SJSA1 (cell line): ENCODE measurements at places on chromosomes 6 and 20. TPM values are rescaled to one million over a fixed set of nuclear protein-coding genes. Genes with fewer than 3 reads are reported as not detected.

LIN28B gene
- not detected in 2 replicates for total RNA-seq

DNAH8 gene
- not detected in 2 replicates for total RNA-seq

RNF146 gene
- total RNA-seq, result 34.3 and 36.2 TPM in 2 replicates

DEFB124 gene
- total RNA-seq, result not detected in 2 replicates

DNA sequence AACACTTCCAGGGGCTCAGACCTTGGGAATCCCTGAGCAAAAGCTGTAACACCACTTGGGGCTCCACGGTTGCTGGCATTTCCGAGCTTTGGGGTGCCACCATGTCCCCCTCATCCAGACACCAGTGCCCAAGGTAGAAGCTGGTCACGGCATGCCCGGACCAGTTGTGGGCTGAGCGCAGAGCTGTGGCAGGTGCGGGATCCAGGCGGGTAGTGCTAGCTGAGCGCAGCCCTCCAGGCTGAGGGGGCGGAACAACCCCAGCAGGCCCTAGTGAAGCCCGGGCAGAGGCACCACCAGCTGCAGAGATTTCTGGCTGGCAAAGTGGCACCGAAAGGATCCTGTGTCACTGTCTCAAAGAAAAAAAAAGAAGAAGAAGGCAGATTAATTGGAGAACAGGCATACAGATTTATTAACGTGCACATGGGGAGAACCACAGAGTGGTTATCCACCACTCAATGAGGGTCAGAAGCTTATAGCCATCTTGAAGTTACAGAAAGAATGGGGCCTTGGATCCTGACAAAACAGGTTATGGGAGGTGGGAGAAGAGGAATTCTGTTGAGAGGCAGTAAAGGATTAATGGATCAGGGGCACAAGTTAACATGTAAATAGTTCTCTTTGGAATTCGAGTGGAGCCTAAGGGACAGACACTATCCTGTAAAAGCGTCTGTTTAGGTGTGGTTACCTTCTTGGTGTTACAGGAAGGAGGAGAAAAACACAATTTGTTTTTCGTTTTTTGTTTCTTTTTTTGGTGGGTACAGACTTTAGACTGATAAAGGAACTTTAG, 107.5 kb downstream of the CD24 start:
- H3K27me3 ChIP-seq, result no peaks in the 10 kb centered on the region
- H3K27ac ChIP-seq, result no peak overlapping the region
- no peak overlapping the region for H3K4me3 ChIP-seq
- peaks cover 26% of the 10 kb centered on the region for H3K4me1 ChIP-seq
- H3K36me3 ChIP-seq, result no peaks in the 10 kb centered on the region

- H3K4me1 ChIP-seq, result no peaks in the 10 kb centered on the region
- H3K36me3 ChIP-seq, result no peaks in the 10 kb centered on the region
- H3K27me3 ChIP-seq, result no peaks in the 10 kb centered on the region
- no peak for DNase-seq
- H3K27ac ChIP-seq, result no peak overlapping the region
Measured at GRCh38 chr20:21920211-21920610, 214.7 kb downstream of the PAX1 start.

DNA sequence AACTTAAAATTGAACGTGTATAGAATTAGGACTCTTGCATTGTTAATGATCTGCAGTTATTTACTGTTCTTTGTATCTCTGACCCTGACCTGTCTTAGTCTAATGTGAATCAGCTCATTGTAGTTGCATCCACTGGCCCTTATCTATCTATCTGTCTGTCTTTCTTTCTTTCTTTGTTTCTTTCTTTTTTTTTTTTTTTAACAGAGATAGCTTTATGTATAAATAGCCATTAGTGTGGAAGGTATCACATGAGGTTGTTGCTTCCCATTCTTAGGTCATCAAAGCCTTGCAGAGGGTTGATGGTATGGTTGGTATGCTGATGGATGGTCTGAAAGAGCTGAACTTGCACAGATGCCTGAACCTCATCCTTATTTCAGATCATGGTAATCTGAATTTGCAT, 59.9 kb downstream of the ENPP1 start:
- no peaks in the 10 kb centered on the region for H3K27me3 ChIP-seq
- H3K4me1 ChIP-seq, result peaks cover 13% of the 10 kb centered on the region
- no peak overlapping the region for H3K4me3 ChIP-seq
- H3K27ac ChIP-seq, result no peak overlapping the region

DNA sequence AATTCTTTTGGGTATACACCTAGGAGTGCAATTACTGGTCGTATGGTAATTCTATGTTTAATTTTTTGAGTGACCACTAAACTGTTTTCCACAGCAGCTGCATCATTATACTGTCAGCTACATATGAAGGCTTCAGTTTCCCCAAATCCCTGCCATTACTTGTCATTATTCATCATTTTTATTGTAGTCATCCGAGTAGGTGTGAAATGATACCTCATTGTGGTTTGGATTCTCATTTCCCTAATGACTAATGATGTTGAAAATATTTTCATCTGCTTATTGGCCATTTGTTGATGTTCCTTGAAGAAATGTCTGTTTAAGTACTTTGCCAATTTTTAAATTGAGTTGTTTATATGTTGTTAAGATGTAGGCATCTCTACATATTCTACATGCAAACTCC, 633.6 kb upstream of the IMPG1 start:
- no peaks in the 10 kb centered on the region for H3K27me3 ChIP-seq
- no peaks in the 10 kb centered on the region for H3K36me3 ChIP-seq
- H3K4me3 ChIP-seq, result no peak overlapping the region
- no peak for DNase-seq

- no peaks in the 10 kb centered on the region for H3K36me3 ChIP-seq
- no peaks in the 10 kb centered on the region for H3K4me1 ChIP-seq
- H3K27me3 ChIP-seq, result no peaks in the 10 kb centered on the region
- H3K4me3 ChIP-seq, result no peak overlapping the region
- DNase-seq, result no peak
- H3K27ac ChIP-seq, result no peak overlapping the region
Measured at GRCh38 chr20:34663213-34663943, 13.5 kb downstream of the PIGU start.

DNA sequence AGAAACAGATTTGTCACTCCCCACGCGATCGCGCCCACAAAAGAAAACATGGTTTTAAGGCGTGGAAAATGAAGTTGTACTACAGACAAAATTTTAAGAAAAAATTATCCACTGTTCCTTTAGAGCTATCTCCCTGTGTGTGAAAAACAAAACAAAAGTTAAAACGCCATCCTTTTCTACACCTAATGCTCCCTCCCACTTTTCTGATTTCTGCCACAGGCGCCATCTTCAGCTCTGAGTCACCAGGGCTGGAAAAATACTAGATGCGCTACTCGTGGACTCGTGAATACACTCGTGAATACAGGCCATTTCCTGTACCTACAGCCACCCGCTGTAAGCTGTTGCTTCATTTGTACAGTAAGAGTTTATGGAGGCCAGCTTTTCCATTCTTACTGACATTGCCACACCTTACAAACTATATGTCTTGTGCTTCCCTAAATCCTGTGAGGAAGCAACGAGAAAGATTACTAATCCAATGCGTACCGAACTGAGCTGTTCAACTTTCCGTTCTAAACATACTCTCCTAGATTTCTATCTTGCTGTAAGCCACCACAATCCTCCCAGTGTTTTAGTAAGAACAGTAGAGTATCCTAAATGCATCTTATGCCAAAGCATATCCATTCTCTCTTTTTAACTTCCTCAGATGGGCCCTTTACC, 773 bp upstream of the AHI1 start:
- H3K4me1 ChIP-seq, result peaks cover 8% of the 10 kb centered on the region
- no peaks in the 10 kb centered on the region for H3K27me3 ChIP-seq
- DNase-seq, result peak; percentile 86
- peak overlapping the region; percentile 97 for H3K27ac ChIP-seq
- peaks cover 10% of the 10 kb centered on the region; the same call in 1 of the 2 replicates for H3K36me3 ChIP-seq
- peak overlapping the region; percentile 74 for H3K4me3 ChIP-seq

DNA sequence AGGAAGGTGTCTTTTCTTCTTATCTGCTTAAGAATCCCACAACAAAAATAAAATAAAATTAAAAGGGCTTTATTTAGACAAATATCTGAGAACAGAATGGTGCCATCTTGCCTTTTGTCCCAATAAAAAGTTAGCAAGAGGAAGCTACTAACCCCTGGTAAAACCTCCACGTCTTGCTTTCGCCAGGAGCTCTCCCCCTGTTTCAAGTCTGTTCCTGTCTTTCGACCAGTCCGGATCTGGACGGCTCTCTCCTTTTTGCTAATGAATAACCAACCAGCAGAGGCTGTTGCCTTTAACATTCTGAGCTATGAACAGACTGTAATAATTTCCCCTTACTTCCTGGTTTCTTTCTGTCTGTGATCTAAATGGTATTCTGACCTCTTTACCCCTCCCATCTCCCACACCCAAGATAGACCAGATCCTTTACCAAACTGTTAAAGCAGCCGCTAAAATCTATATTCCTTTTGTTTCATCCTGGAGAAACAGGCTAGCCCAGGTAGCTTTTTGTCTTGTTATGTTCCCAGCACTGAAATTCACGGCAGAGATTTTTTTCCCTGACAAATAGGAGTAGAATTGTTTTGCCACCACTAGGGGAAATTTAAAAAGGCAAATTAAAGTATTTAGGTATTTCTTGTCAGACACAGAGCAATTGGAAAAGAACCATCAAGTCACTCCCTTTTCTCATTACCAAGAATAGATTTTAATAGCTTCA, at the start of gene FRK:
Gene FRK, minus strand, starts transcription at position 320 of the 712 bp plus-strand sequence. CDS start 580 bp downstream, outside the sequence.
- H3K36me3 ChIP-seq, result no peaks in the 10 kb centered on the region
- no peak for DNase-seq
- H3K27ac ChIP-seq, result peak within 1 kb of the TSS; percentile 27; the same call in 1 of the 2 replicates
- peak within 1 kb of the TSS; percentile 30 for H3K4me3 ChIP-seq

- peaks cover 34% of the 10 kb centered on the region for H3K36me3 ChIP-seq
- H3K4me3 ChIP-seq, result no peak overlapping the region
- no peak for DNase-seq
- no peaks in the 10 kb centered on the region for H3K27me3 ChIP-seq
Measured at GRCh38 chr20:3898639-3899038, 9.5 kb downstream of the PANK2 start.

GRCh38 chr20:10509376-10509775, 74.3 kb downstream of the SLX4IP start:
- H3K4me3 ChIP-seq, result no peak overlapping the region
- no peak overlapping the region; the same call in 1 of the 2 replicates for H3K27ac ChIP-seq
- H3K4me1 ChIP-seq, result peaks cover 77% of the 10 kb centered on the region
- H3K36me3 ChIP-seq, result no peaks in the 10 kb centered on the region
- no peaks in the 10 kb centered on the region for H3K27me3 ChIP-seq

DNA sequence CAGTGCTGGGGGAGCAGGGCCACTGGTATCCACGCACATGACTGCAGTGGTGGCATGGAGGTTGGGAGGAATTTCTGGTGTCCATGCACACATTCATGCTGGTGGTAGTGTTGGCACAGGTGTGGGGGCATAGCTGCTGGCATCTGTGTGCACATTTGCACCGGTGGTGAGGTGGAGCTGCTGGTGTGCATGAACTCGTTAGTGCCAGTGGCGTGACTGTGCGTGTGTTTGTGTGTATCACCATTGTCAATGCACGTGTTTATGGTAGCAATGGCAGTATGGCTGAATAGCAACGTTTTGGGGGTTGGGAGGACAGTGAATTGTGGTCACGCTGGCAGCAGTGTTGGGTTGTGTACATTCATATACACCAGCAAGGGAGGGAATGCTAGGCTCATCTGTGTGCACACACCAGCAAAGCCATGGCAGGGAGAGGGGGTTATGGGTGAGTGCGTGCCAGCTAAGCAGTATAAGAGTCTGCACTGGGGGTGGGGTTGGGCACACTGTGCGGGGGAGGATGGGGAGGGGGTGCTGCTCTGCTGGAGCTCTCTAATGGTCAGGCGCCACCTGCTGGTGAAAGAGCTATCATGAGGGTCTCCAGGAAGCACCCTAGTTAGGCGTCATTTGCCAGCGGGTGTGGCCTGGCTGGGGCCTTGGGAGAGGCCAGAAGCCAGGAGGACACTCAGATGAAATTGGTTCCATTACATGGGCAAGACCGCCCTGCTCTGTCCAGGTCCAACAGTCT, 626.1 kb upstream of the ID4 start:
- no peaks in the 10 kb centered on the region for H3K4me1 ChIP-seq
- DNase-seq, result no peak
- H3K27ac ChIP-seq, result no peak overlapping the region
- H3K36me3 ChIP-seq, result no peaks in the 10 kb centered on the region

GRCh38 chr6:110114004-110114403, 65.5 kb downstream of the WASF1 start:
- H3K27ac ChIP-seq, result no peak overlapping the region
- no peak for DNase-seq
- no peaks in the 10 kb centered on the region for H3K36me3 ChIP-seq
- no peaks in the 10 kb centered on the region for H3K4me1 ChIP-seq
- H3K27me3 ChIP-seq, result no peaks in the 10 kb centered on the region
- H3K4me3 ChIP-seq, result no peak overlapping the region

DNA sequence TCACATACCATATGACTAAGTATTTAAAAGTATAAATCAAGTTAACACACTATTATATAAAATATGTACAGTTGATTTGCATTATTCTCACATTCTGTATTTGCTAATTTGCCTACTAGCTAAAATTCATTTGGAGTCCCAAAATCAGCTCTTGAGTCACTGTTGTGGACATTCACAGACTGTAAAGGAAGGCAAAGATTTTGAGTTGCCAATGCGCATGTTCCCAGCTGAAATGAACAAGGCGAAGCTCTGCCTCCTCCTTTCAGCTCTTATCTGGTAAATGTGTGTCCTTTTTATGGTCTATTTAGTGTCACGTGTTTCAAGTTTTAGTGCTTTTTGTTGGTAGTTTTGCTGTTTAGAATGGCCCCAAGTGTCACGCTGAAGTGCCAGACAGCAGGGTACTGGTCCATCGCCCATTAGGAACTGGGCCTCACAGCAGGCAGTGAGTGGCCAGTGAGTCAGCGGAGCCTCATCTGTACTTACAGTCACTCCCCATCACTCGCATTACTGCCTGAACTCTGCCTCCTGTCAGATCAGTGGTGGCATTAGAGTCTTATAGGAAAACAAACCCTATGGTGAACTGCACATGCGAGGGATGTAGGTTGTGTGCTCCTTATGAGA, 87.2 kb upstream of the ADTRP start:
- no peak for DNase-seq
- H3K27me3 ChIP-seq, result no peaks in the 10 kb centered on the region
- no peaks in the 10 kb centered on the region for H3K36me3 ChIP-seq
- no peak overlapping the region for H3K4me3 ChIP-seq
- no peak overlapping the region for H3K27ac ChIP-seq

DNA sequence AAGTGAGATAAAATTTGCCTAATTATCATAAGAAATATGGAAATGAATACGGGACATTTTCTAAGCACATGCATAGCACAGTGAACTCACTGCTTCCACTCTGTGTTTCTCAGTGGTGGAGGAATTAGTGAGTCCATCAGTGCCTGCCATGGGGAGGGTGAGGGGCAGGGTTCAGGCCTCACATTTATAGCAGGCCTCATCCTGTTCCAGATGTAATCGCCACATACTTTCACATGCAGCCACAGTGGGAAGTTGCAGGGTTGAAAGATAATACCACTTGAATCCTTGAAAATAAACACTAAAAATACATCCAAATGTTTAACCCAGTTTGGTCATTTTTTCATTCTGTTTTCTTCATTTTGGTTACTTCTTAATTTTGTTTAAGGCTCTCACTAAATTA, 29.9 kb upstream of the ANKEF1 start:
- no peaks in the 10 kb centered on the region for H3K36me3 ChIP-seq
- H3K4me3 ChIP-seq, result no peak overlapping the region
- no peaks in the 10 kb centered on the region for H3K27me3 ChIP-seq
- no peak for DNase-seq
- H3K27ac ChIP-seq, result no peak overlapping the region

- no peak for DNase-seq
- no peak overlapping the region for H3K27ac ChIP-seq
- H3K4me3 ChIP-seq, result no peak overlapping the region
- H3K4me1 ChIP-seq, result no peaks in the 10 kb centered on the region
- no peaks in the 10 kb centered on the region for H3K36me3 ChIP-seq
Measured at GRCh38 chr6:51241376-51241775, 422.7 kb downstream of the TFAP2B start.
